Activated CD8-positive, alpha-beta T cell treated with anti-CD3 and anti-CD28 coated beads, Interleukin-2, amount 10 ng/mL, durations not matched to agents 7 days and 5 days (primary cell): ENCODE measurements at places on chromosomes 5 and 9. TPM values are rescaled to one million over a fixed set of nuclear protein-coding genes. Genes with fewer than 3 reads are reported as not detected.

DNA sequence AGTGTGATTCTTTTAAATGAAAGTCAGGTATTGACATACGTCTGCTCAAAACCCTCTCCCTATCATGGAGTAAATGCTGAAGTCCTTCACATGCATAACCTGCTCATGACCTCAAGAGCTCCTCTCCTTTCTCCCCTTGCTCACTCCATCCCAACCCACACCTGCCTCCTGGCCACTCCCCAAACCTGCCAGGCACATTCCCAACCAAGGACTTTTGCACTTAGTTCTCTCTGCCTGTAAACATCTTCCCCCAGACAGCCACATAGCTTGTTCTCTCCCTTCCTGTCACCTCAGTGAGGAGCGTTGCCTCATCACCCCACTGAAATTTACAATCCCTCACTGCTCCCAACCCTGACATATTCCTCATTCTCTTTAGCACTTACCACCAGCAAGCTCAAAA is 8.7 kb downstream of the SETD9 start:
- DNase-seq, result no peak

GRCh38 chr5:170389550-170389892 is 354 bp upstream of the KCNMB1 start:
- no peak for DNase-seq

GRCh38 chr5:38622723-38623129 is 66.3 kb upstream of the LIFR start:
- DNase-seq, result no peak

GRCh38 chr5:68333649-68334552 is 118.3 kb downstream of the PIK3R1 start:
- DNase-seq, result no peak

DNA sequence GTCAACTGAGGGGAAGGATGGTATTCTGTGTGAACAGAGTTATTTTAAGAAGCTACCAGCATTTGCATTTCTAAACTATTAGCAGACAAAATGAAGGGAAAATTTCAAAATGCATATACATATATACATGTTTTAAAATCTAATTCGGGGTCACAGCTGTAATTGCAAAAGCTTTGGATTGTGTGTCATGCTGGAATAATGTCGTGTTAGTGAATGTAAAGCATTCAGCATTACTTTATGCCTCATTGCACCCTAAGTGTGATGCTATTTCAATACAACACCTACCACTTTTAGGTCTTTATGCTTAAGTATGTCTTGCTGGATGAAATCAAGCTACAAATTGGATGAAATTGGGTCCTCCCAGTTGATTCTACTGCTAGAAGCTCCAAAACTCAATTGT is 687.6 kb upstream of the MEF2C start:
- DNase-seq, result no peak

Gene TNPO1
- total RNA-seq, result 90.2 TPM

Gene TAF11L5
- not detected for total RNA-seq

Gene SHOC1
- not detected for total RNA-seq

Gene ORM2
- not detected for total RNA-seq

Gene CTNND2
- not detected for total RNA-seq
